ENCODE measurements at places on chromosomes 7 and 10. TPM values are rescaled to one million over a fixed set of nuclear protein-coding genes. Genes with fewer than 3 reads are reported as not detected.

DNA sequence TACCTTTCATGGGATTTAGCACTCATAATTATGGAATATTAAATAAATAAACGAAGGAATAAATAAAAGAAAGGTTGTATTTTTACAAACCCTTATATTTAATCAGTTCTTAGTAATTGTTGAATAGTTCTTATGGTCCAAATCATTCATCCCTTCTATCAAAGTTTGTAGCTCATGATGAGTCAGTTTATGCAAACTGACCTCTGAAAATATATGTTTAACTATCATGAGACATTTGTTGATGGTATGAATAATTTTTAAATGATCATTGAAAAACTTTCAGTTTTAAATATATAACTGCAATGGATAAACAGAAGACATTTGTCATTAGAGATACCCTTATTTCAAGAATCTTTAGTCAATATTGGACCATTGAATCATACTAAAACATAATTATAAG is 411.2 kb upstream of the LRRTM3 start:
- no peak overlapping the region for H3K4me3 ChIP-seq
- no peak for DNase-seq
- H3K27ac ChIP-seq = no peak overlapping the region
- no peaks in the 10 kb centered on the region for H3K4me1 ChIP-seq

GSTO2 gene
- total RNA-seq = 1.4 TPM

ANAPC16 gene
- 118 TPM for total RNA-seq

DNA sequence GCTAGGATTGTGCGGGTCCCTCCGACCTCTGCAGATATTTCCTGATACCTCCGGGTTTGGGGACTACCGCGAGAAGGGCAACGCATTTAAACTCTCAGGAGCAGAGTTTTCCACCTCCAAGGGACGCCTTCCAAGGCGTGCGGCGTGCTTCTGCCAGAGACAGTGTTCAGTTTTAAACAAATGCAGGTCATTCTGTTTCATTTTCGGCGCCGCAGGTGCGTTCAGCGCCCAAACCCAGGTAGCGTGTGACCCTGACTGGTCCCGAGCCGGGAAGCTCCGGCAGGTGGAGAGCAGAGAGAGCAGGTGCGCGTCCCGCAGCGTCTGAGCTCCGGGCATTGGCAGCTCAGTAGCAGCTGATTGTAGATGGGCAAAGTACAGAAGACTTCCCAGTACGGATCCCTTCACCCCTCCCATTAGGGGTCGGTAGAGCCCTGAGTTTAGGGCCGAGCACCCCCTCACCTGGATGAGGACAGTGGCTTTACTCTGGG is 1.4 kb upstream of the CYP26A1 start:
- no peak overlapping the region for H3K27ac ChIP-seq
- no peak overlapping the region for H3K4me3 ChIP-seq
- H3K36me3 ChIP-seq = no peaks in the 10 kb centered on the region
- no peaks in the 10 kb centered on the region for H3K27me3 ChIP-seq
- DNase-seq = no peak

- no peaks in the 10 kb centered on the region for H3K27me3 ChIP-seq
- no peaks in the 10 kb centered on the region for H3K4me1 ChIP-seq
- H3K27ac ChIP-seq = no peak overlapping the region
- no peak overlapping the region for H3K4me3 ChIP-seq
- DNase-seq = no peak
These were observed 133.1 kb downstream of the SNX13 start for GRCh38 chr7:17807242-17807641.
